ENCODE measurements at places on chromosomes 12 and 14.

- DNase-seq, result no peak
Measured at GRCh38 chr12:218728-219590, 5.0 kb upstream of the SLC6A12 start.

DNA sequence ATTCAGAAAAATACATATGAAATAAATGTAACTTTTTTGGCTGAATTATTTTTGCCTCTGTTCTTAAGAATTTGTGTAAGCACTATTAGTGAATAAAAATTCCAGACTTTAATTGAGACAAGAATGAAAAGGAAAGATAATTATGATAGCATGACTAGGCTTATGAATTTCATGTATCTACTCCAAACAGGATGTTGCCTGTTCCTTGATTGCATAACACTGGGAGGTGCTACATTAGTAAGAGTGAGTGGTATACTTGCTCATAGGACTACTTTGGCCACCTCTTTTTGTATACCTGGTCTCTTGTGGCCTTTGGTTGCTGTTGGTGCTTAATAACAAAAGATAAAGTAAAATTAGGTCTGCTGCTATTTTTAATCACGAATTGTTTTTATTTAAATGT lies 112.8 kb downstream of the NAV3 start:
- DNase-seq, result no peak

GRCh38 chr12:93139028-93139665 lies 210.1 kb upstream of the EEA1 start:
- no peak for DNase-seq

- DNase-seq, result no peak
Measured at GRCh38 chr12:4483885-4484823, 38.5 kb upstream of the FGF6 start.

- no peak for DNase-seq
Measured at GRCh38 chr14:41699486-41699885, 92.8 kb downstream of the LRFN5 start.

- DNase-seq, result no peak
Measured at GRCh38 chr12:32273063-32273522, 126.3 kb upstream of the FGD4 start.

- DNase-seq, result no peak
Measured at GRCh38 chr14:46036099-46036498, 615.5 kb downstream of the RPL10L start.

DNA sequence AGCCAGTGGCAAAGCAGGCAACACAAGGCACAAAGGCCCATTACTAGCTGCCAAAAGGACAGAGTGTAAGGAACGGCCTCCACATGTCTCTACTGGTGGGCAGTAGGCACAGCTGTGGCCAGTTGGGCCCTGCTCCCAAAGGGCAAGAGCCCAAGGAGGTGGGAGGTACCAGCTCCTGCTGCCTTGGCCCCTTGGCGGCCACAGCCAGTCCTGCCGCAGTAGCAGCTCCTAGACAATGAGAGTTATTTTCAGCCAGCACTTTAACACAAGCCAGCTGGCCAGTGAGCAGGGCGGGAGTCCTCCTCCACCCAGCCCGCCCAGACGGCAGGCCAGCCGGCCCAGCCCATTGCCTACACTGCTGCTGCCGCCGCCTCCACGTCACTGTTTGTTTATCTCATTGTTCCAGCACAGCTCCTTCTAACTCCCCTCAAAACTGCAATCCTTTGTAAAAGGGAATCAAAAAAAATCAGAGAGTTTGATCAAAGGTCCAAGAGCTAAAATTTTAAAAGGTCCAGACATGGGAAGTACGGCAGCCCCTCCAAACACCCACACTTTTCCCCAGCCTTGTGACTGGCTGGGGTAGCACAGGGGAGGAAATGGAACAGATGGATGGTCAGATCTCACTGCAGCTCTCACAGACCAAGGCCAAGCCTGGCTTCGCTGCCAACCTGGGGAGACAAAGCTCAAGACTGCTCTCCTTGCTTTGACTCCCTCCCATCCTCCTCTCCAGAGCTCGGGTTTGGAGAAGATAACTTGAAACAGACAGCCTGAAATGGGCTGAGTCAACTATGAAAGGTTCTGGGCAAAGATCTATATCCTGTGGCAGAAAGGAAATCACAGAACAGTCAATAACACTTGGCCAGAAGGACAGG lies 33.5 kb downstream of the FMNL3 start:
- DNase-seq, result no peak

GRCh38 chr12:46486588-46486987 lies 114.0 kb upstream of the SLC38A2 start:
- DNase-seq, result no peak

GRCh38 chr12:4984971-4985370 lies 58.7 kb upstream of the KCNA5 start:
- no peak for DNase-seq

DNA sequence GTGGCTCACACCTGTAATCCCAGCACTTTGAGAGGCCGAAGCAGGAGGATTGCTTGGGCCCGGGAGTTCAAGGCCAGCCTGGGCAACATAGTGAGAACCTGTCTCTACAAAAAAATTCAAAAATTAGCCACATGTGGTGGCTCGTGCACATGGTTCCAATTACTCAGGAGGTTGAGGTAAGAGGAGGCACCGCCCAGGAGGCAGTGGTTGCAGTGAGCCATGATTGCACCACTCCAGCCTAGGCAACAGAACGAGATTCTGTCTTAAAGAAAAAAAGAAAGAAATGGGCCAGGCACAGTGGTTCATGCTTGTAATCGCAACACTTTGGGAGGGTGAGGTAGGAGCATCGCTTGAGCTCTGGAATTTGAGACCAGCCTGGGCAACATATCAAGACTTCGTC lies 33.5 kb downstream of the MAP1LC3B2 start:
- DNase-seq, result no peak

DNA sequence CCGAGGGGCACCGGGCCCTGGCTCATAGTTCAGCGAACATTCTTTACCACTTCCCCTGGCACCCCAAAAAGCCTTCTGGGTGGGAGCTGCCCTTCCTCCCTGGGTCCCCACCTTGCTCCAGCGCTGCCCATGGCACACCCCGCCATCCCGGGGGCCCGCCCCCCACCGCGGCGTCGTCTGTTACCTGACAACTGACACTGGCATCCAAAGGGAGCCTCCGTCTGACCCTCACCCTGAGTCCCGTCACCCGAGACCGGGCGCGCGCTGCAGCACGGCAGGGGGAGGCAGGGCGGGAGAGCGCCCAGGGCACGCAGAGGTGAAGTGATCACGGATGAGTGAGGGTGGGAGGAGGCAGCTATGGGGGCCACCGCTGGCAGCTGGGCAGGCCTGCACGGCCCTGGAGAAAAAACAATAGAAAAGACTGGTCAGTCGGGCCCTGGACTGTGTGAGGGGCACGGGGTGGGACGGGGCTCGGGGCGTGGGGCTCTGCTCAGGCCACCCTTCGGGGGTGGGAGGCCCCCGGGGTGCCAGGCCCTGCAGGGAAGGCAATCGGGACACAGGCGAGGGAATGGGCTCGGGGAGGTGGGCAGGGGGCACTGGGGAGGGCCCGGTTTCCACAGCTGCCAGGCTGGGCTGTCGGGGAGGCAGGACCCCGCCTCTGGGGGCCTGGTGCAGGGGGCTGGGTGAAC lies 40.7 kb downstream of the BCL11B start:
- no peak for DNase-seq

- DNase-seq, result no peak
Measured at GRCh38 chr14:97994020-97994531, 1196.9 kb downstream of the VRK1 start.

DNA sequence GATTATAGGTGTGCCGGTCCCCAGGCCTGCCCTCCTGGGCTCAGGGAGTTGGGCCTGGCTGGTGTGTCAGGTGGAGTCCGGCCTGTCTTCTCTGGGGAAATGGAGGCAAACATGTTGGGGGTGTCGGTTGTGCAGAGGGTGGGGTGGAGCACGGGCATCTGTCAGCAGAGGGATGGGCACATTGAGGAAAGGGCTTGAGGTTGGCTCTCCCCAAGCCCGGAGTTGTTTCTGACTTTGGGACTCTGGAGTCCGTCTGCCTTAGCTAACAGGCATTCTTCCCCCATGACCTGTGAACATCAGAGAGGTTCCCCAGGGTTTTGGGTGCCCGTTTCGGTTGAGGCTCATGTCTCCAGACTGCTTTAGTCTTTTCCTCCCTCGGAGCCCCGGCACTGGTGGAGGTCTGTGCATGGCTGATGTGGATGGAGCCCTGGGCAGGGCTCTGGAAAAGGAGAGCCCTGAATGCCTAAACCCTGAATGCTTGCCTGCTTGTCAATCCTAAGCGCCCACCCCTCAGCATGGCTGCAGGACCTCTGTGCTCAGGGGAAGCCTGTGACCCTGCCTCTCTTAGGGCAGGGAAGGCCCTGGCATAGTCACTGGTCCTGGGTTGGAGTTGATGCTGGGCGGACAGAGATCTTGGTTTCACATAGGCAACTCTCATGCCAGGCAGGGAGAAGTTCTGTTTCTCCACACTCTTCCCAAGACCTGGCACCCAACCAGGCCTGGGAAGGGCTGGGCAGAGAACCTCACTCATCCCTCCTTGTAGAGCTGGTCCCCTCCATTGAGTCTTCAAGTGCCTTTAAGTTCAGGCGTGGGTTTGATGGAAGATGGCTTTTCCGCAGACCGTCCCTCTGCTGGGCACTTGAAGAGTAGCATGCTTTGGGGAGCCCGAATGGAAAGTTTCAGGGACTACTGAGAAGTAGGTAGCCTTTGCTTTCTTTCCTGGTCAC lies 12.9 kb downstream of the NYNRIN start:
- DNase-seq, result no peak

DNA sequence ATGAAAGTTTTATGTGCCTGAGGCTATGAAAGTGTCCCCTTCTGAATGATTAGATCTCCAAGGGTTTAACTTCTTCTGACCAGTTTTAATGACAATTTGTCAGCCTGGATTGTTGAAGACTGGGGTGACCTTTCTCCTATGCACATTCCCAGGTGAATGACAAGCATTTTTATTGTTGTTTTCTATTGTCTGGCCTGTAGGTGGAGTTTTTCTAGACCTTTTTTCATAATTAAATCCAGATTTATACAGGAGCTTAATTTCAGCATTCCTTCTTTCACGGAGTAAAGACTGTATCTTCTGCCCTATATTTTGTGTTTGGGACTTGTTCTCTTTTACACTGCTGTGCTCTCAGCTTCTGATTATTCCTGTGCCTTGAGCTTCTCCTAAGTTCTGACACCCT lies 125.0 kb upstream of the FAR2 start:
- no peak for DNase-seq

DNA sequence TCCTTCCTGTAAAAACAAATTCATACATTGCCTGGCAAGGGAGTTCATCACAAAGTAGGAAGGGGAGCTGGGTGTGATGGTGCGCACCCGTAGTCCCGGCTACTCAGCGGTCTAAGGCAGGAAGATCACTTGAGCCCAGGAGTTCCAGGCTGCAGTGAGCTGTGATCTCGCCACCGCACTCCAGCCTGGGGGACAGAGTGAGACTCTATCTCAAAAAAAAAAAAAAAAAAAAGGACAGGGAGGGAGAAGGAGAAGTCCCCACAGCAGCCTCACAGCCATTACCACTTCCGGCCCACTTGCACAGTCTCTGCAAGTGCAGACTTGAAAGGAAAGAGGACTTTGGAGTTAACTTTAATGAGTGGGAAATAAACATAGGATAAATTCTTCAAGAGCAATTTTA lies 121.0 kb downstream of the FBXL14 start:
- no peak for DNase-seq

- DNase-seq, result no peak
Measured at GRCh38 chr12:81077686-81078441, at the start of gene ACSS3. TSS of gene ACSS3 (plus strand) at chr12:81078079. CDS start at chr12:81078121, 42 bp downstream.

- no peak for DNase-seq
Measured at GRCh38 chr14:21399311-21399870, 15.6 kb upstream of the SUPT16H start.

DNA sequence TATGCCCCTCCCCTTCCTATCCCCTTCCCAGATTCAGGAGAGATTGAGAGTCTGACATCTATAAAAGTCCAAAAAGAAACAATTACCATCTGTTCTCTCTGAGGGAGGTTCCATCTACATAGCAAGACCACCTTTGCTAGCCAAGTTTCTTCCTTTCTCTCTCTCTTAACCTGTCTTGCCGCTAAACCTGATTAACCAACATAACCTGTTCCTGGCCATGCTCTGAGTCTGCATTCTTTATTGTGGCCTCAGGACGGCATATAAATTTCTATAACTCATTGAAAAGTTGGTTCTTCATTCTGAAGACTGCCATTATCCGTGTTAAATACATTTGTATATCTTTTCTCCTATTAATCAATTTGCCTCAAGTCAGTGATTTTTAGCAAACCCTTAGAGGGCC lies 594.0 kb downstream of the KCNH5 start:
- DNase-seq, result no peak

DNA sequence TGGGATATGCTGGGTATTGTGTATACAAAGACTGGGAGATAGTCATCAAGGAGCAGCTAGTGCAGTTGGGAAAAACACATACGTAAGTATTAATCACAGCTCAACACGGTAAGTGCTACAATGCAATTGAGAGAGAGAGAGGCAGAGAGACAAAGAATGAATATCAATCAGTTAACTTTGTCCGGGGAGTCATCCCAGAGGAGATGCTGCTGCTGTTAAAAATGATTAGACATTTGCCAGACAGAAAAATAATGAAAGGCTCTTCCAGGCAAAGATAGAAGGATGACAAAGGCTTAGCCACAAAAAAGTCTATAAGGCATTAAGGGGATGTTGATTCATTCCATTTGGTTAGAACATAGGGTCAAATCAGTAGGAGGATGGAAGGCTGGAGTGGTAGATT lies 45.1 kb downstream of the AKAP6 start:
- DNase-seq, result no peak

DNA sequence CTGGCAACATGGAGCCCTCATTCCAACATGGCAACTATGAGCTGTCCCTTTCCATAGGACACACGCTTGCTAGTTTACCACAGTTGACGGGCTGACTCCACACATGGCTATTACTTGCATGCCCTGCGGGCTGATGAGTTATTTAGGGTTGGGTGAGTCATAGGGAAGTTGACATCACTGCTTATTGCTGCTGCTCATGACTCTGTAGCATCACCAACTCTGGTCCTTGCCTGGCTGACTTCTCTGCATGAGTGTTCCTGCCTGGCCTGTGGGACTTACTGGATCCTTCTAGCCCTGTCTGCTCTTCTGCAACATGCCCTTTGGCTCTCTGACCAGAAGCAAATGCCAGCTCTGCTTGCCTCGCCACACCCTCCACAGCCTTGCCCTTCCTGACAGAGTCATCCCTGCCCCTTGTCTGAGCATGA lies 199.5 kb downstream of the ANO6 start:
- DNase-seq, result peak; percentile 9

- DNase-seq, result no peak
Measured at GRCh38 chr14:84671776-84672175, 858.2 kb upstream of the FLRT2 start.

DNA sequence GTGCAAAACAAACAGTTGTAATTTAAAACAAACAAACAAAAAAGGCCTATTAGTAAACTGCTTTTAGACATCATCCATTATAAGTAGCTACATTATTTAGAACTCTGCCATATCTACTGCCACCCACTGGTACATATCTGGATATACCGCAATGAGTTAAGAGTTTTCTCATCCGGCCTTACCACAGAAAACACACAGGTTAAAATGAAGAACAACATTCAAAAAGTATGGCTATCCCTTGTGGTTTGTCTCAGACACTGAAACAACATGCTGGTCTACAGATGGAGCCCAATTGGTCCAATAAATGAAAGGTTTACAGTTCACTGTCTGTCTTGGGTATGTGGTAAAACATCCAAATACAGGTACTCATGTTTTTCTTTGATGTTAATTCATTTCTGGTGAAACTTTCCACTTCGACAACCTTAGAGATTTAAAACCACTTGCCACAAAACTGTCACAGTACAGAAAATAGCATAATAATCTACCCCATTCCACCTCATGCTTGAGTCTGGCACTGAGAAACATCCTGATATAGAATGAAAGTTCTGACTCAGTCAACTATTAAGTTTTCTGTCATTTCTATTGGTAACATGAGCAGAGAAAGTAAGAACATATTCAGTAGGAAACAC lies 354.3 kb downstream of the CEP128 start:
- DNase-seq, result no peak
